ENCODE measurements at places on chromosomes 3 and 15. TPM values are rescaled to one million over a fixed set of nuclear protein-coding genes. Genes with fewer than 3 reads are reported as not detected.

The SLC6A1 gene
- not detected for total RNA-seq

The PSTPIP1 gene
- not detected for total RNA-seq

The PLCH1 gene
- 5.6 TPM for total RNA-seq

The FANCD2OS gene
- total RNA-seq, result not detected

The DZIP3 gene
- total RNA-seq, result 6.0 TPM

The CD276 gene
- 198 TPM for total RNA-seq

The DNAJA4 gene
- not detected for total RNA-seq

The OR5K2 gene
- total RNA-seq, result not detected

The CCR9 gene
- not detected for total RNA-seq

The SLC24A5 gene
- total RNA-seq, result not detected

The GHSR gene
- not detected for total RNA-seq

The PLA1A gene
- total RNA-seq, result 17.7 TPM

The ATP6V1A gene
- 32.1 TPM for total RNA-seq

The P2RY12 gene
- not detected for total RNA-seq

The KCNAB1 gene
- total RNA-seq, result not detected

The FAM98B gene
- total RNA-seq, result 1.4 TPM

The TGM5 gene
- total RNA-seq, result not detected

The CEMIP gene
- not detected for total RNA-seq

The SUCNR1 gene
- total RNA-seq, result not detected

The FRMD5 gene
- 0.51 TPM for total RNA-seq

The DCLK3 gene
- not detected for total RNA-seq

The ROPN1B gene
- not detected for total RNA-seq

The GPR15 gene
- not detected for total RNA-seq

The SSUH2 gene
- total RNA-seq, result 6.4 TPM

The DAZL gene
- total RNA-seq, result not detected

The ALPK3 gene
- total RNA-seq, result not detected

The TAMM41 gene
- total RNA-seq, result 3.6 TPM

The DNAJB8 gene
- not detected for total RNA-seq

The MYRIP gene
- 0.07 TPM for total RNA-seq

The MYL3 gene
- not detected for total RNA-seq

The CPNE4 gene
- total RNA-seq, result 0.96 TPM

The AEN gene
- total RNA-seq, result 59.0 TPM

The ERC2 gene
- total RNA-seq, result not detected

The COLQ gene
- not detected for total RNA-seq

The CMTM8 gene
- total RNA-seq, result 1.1 TPM

The ALDH1A2 gene
- 18.9 TPM for total RNA-seq

The CFAP91 gene
- total RNA-seq, result 0.17 TPM

The POPDC2 gene
- not detected for total RNA-seq

The GOLGA8M gene
- total RNA-seq, result 0.74 TPM

The APBA2 gene
- total RNA-seq, result 18.4 TPM

The EPHB3 gene
- total RNA-seq, result 0.20 TPM

The AMOTL2 gene
- 114 TPM for total RNA-seq

The PYGO1 gene
- total RNA-seq, result 1.9 TPM

The CYP1A2 gene
- not detected for total RNA-seq

The C3orf20 gene
- not detected for total RNA-seq

The MCF2L2 gene
- not detected for total RNA-seq

The CKMT1B gene
- total RNA-seq, result not detected

The ARHGEF26 gene
- total RNA-seq, result 0.88 TPM

The NLGN1 gene
- 2.0 TPM for total RNA-seq

The GOLGA6L10 gene
- not detected for total RNA-seq

The SAMMSON gene
- total RNA-seq, result 0.78 TPM

The TMEM41A gene
- 22.9 TPM for total RNA-seq

The HRH1 gene
- 6.4 TPM for total RNA-seq

The HESX1 gene
- 1.7 TPM for total RNA-seq

The BSN gene
- total RNA-seq, result not detected

The CLSTN2 gene
- total RNA-seq, result 29.7 TPM

The CCR3 gene
- not detected for total RNA-seq

The FRMD4B gene
- total RNA-seq, result 6.0 TPM

The HRG gene
- total RNA-seq, result not detected

The IL1RAP gene
- total RNA-seq, result 9.5 TPM

Measured in Caki2 (cell line).